Stimulated activated CD8-positive, alpha-beta memory T cell treated with anti-CD3 and anti-CD28 coated beads, Interleukin-7, amount 100 ng/mL, for 4 hours (primary cell): ENCODE measurements at places on chromosomes 13 and 19.

DNA sequence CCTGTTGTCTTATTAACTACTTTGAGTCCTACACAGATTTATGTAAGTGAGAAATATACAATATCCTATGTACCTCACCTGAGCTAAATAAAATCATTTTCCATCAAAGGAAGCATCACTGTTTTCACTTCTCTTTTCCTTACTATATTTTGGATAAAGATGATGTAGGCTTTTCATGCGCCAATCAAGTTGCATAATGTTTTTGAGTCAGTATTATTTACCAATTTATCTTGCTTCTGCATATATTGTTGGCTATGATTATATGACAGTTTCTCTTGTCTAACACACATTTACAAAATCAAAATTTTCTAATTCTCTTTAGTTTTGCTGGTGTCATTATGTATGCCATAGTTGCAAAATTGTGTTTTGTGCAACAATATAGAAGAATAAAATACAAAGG, 67.9 kb upstream of the FRY start:
- no peak for DNase-seq

GRCh38 chr19:51181913-51182419, 39.9 kb downstream of the SIGLEC7 start:
- DNase-seq = no peak

DNA sequence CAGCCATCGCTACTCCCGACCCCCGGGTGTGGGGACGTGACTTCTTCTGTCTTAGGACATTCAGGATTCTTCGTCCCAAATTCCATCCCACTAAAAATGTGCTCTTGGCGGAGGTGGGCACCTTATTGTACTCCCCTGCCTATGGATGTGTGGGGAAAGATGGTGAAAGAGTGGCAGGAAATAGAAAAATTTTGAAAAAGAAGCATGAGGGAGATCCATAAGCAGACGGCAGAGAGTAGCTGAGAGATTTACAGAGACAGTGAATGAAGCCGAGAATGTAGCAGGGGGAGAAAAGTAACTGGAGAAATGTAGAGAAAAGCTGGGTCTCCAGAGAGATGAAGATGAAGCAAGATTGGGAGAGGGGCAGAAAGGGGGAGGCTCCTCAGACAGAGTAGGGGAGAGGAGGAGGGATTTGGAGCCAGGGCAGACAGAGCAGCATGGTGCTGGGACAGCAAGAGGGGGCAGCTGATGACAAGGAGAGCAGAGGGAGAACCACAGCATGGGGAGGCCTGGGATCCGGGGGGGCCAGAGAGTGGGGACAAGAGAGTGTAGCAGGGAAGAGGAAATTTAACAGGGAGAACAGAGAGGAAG, 843 bp downstream of the ZNF610 start:
- no peak for DNase-seq

GRCh38 chr13:98226496-98226895, 49.4 kb upstream of the RNF113B start:
- DNase-seq = no peak

GRCh38 chr13:79393564-79394249, 12.3 kb downstream of the RBM26 start:
- no peak for DNase-seq
